MG63 (cell line): ENCODE measurements at places on chromosomes 11 and 22. TPM values are rescaled to one million over a fixed set of nuclear protein-coding genes. Genes with fewer than 3 reads are reported as not detected.

PHOX2A gene
- total RNA-seq = not detected in 2 replicates

DEPDC7 gene
- 4.8 and 6.2 TPM in 2 replicates for total RNA-seq

LGALS12 gene
- total RNA-seq = 1.5 and 2.0 TPM in 2 replicates

DNA sequence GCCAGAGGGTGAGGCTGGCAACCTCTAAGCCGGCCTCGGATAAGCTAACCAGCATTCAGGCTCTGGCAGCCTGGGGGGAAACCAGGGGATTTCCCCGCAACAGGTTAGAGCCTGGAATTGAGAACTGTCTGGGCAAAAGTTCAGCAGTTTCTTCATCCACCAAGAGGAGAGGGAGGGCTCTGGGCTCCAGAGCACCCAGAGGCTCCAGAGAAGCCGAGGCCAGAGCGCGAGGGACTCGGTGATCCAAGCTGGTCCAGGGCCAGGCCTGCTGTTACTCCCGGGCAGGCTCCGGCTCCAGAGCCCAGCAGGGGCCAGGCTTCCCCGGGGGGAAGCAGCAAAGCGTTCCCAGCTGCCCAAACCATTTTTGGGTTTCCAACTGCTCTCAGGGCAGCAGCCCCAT lies 13.3 kb upstream of the SH3BP1 start:
- peak; percentile 94 for DNase-seq

DNA sequence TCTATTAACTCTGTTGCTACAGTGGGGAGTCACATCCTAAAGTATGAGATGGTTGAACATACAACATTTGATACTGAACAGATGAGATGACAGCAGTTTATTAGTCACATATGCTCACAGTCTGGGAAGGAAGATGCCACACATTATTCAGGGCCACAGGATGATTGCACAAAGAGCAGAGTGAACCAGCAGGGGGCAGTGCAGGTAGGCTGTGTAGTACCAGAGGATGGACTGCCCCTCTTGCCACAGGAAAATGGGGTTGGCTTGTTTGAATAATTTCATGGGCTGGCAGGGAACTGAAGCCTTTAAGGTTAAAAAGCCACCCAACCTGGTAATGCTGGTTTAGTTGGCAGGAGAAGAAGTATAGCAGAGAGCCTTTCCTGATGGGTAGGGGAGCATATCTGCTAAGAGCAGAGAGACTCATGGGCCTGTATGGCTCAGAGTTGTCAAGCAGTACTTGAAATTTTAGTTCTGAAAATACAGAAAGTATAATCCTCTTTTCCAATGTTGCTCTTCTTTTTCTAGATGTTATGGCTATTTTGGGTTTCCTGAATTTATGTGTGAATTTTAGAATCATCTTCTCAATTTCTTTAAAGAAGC lies 180.4 kb upstream of the B3GAT1 start:
- DNase-seq = peak; percentile 22

DNA sequence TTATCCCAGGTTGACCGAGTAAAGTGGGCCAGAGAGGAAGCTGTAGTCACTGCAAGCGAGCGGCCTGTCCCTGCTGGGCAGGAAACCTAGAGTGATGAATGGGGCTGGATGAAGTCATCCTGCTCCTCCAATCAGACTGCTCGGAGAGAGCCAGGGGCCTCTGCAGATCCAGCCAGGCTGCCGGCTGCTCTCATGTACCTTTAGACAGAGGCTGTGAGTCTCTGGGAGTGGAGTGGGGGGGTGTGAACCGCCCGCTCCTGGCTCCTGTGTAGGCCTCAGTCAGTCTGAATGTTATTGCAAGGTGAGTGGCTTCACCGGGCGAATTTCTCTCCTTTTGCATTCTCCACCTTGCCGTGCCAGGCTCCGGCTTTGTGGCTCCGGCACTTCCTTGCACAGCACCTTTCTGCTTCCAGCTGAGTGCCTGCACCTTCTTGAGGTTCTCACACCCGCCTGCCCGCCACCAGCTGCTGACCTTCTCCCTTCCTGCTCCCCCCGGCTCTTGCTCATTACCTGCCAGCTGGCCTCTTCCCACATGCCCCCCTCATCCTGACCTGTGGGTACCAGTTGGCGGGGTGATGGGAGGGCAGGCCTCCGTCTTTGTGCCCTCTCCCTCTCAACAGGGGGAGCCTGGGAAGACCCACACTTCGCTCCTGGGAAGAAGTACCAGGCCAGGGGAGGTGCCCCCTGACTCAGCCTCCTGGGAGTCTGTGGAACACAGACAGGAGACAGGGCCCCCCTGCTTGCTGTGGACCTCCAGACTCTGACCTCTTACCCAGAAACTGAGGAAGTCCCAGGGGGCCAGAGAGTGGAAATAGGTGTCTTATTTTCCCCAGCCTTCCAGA lies 79.9 kb downstream of the GRAMD1B start:
- DNase-seq = no peak

GRCh38 chr11:15093432-15093831 lies 20.0 kb downstream of the CALCB start:
- no peak for DNase-seq

- peak; percentile 13 for DNase-seq
These were observed 141.1 kb downstream of the RCN1 start for GRCh38 chr11:32231909-32232493.

DNA sequence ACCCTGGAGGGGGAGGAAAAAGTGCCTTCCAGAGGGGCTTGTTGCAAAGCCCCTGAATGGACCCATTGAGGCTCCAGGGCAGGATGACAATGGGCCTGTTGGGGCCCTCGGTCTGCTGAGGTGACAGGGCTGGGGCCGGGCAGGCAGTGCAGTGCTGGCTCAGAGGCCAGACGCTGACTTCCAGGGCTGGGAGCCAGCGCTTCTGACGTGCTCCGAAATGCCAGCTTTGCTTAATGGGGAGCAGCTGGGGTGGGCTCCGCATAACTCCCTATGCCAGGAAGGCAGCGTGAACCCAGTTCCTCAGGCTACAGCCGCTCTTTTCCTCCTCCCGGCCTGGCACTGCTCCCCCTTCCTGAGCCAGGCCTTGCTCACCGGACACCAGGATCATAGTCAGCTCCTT lies 17.7 kb downstream of the NAV2 start:
- DNase-seq = peak; percentile 36

DNA sequence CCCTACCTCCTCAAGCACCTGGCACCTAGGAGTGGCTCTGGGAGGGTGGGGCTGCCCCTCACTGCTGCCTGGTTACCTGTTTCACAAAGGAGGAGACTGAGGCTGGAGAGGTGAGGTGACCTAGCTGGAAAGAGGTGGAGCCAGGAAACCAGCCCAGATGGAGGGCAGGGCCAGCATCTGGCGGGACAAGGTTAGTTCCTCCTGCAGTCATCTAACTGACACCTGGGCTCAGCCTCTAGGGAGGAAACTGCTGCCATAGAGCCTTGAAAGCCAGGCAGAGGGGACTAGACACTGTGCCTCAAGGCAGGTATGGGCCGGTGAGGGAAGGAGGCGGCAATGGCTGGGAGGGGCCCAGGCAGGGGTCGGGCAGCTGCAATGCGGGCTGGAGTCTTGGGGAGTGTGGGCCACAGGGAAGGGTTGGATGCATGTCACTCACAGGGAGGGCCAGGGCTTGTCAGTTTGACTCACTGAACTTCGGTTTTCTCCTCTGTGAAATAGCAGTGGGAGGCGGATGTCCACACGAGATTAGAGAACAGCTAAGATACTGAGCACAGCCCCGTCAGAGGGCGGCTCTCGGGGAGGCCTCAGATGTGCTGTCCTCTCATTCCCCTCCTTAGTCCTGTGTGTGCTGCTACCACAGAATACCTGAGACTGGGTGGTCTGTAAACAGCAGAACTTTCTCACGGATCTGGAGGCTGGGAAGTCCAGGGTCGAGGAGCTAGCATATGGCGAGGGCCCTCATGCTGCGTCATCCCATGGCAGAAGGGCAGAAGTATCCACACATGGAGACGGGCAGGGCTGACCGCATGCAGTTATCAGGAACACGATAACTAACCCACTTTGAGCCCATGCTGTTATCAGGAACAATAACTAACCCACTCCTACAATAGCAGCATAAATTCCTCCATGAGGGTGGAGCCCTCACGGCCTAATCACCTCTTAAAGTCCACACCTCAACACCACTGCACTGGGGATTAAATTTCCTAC lies 16.1 kb downstream of the MGAT3 start:
- DNase-seq = no peak
